Stimulated activated CD4-positive, alpha-beta T cell treated with anti-CD3 and anti-CD28 coated beads, Interleukin-4, amount 100 ng/mL, for 48 hours (primary cell): ENCODE measurements at places on chromosomes 6 and 20.

DNA sequence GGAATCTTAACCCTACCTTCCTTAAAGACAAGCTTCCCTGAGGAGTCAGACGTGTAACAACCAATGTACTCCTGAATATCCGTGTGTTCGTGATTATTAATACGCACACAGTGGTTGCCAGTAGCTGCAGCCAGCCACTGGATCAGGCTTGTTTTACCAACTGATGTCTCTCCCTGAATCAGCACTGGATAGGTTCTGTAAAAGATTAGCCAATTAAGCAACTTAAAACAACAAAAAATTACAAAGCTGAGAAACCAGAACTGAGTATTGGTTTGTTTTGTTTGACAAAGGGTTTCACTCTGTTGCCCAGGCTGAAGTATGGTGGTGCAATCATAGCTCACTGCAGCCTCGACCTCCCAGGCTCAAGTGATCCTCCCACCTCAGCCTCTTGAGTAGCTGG is 69.3 kb downstream of the MDN1 start:
- no peak for DNase-seq

- DNase-seq, result no peak
These were observed 2.1 kb downstream of the MAPK13 start for GRCh38 chr6:36132246-36132895.

DNA sequence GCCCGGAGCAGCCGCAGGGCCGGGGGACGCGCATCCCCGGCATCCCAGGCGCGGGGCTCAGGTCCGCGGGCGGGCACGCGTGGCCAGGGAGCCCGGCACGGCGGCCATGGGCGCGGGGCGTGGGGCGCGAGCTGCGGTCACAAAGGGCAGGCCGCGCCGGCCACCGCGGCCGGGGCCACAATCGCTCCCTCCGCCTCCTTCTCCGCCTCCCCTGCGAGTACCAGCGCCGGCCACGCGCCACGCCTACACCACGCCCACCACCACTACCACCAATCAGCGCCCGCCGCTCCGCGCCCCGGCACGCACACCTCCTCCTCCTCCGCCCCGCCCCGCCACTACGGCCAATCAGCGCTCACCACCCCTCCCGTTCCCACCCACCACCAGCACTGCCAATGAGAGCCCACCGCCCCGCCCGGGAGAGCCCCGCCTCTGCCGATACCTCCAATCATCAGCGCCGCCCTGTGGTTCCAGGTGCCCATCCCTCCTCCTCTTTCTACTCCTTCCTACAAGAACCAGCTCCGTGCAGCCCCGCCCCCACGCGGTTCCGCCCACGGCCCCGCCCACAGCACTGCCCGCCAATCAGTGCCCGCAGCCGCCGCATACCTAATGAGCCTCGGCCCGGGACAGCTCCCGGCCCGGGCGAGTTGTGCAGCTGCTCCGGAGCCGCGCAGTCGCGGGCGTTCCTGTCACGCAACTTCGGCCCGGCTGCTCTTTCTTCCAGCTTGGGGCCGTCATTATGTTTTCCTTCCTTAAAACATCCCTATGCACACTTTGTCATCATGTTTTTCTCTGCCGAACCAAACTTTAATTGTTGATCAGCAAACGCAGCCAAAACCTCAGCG is at the start of gene RPS6KA2:
Gene RPS6KA2 (minus strand): TSS at position 219 of the 842 bp plus-strand sequence. CDS start 232 bp downstream, outside the sequence.
- peak; percentile 100 for DNase-seq

DNA sequence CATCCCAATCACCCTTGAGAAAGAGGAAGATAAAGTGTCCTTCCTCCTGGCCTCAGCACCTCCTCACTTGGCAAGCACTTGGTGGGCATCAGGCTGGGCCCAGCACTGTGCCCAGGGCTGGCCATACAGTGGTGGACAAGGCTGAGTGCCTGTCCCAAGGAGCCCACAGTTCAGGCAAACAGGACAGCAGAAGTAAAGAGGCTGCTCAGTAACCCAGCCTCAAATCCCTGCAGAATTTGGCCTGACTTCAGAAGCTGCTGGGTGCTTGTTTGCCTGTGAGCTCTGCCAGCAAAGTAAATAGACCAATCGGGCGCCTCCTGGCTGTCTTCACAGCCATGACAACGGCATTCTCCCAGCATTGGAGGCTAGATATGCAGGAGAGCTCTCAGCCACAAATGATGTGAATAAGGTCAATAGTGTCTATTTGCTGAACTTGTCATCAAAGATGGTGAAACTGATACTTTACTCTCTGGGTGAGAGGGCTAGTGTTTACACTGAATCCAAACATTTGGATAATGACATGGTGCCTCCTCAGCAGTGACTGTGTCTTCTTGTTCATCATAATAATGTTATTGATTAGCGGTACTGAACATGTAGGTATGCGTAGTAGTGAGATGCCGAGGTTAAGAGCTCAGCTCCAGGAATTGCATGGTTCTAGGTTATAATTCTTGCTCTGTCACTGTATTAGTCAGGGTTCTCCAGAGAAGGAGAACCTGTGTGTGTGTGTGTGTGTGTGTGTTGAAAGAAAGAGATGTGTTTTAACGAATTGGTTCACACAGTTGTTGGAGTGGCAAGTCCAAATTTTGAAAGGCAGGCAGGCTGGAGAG is 36.9 kb upstream of the FANCE start:
- DNase-seq, result no peak

DNA sequence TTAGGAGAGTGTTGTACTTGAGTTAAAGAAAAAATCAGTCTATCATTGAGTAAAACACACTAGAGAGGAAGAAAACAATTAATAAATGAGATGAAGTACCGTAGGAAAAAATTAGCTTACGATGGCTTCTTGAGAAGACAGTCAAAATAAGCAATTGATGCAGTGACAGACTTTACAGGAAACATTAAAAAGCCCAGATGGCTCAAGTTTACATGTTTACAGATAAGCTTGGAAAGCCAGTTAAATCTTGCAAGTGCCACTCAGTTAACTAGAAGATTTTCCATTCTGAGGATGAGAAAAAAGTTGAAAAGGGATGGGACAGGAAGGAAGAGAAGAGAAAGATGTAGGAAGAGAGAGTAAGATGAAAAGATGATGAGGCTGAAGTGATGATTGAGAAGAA is 288.8 kb upstream of the FERMT1 start:
- DNase-seq, result no peak

DNA sequence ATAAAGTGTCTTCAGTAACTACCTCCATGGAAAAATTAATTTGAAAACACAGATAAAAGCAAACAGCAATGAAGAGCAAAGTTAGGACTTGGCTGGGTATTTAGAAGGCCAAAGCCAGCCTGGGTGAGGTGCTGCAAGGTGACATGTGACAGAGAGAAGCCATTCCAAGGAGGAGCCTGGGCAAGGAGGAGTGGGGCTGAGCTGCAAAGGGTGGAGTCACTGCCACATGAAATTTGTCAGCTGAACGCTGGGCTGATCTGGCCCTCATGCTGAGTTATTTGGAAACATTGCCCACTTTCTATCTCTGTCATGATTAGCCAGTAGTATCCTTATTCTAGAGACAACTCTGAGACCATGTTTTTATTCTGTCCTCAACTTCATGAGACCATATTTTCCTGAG is 76.3 kb downstream of the PERP start:
- DNase-seq, result no peak

GRCh38 chr6:119978274-119978889 is 628.8 kb upstream of the MAN1A1 start:
- no peak for DNase-seq

DNA sequence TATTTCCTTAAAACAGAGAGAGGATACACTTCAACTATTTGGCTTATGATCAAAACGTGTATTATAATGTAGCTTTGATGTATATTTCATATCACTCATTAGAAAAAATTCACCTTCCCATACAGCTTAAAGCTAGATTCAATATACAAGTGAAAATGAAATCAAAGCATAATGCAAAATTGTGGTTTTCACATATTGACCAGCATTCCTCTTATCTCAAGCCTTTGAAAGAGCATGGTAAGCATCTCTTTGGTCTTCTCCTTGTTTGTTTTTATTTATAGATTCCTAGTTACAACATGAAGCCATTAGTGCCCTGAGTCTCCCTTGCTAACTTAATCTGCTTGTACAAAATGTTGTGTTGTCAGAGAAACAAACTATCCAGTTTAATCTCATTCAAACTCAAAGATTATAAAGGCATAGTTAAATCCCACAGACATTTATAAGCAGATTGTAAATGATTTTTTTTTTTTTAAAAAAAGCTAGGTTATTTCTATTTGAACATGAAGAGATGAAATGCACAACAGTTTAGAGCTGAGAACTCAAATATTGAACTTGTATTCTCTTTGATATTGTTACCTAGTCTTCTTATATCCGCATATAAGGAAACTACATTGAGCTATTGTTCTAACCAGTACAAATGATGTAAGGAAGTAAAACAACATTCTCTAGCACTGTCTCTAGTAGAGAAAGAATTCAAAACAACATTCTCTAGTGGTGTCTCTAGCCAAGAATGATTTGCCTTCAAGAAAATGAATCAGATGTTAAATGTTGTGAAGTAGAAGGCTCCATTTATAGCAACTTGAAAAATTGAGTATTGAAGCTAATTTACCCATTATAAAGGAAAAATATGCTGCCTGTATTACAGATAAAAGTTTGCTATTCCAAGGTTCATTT is 31.2 kb upstream of the SMIM28 start:
- DNase-seq, result no peak

DNA sequence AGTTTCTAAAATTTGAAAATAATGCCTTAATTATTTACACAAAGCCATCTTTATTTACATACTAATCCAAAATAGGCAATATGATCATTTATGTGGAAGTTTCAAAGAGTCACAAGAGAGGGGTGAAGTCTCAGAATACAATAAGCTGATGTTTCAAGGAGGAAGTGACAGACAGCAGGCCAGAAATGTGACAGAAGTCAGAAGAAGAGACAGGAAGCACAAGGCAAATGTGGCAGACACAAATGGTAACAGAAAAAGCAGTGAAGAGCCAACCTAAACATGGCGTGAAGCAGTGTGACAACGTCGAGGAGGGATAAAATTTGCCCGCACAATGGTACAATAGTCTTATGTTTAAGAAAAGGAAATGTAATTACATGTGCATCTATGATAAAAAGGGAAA is 59.8 kb downstream of the SHPRH start:
- no peak for DNase-seq

DNA sequence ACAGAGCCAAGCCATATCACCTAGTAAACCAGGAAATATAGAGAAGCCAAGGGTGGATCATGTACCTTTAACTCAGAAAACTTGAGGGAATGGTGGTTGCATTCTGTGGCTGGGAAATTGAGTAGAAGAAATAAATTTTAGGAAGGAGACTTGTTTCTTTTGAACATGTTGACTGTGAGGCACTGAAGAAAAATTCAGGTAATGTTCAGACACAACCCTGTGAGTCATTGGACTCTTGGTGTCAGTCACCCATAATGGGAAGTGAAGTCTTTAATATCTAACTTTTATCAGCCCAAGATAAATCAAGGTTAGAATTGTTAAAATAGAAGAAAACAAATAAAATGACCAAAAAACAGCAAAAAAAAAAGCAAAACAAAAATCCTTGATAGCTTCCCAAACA is 98.8 kb upstream of the GRIK2 start:
- DNase-seq, result no peak

GRCh38 chr20:62066339-62066982 is 780 bp upstream of the TAF4 start:
- peak; percentile 33 for DNase-seq
